Thymus (tissue), 14 donors: ENCODE measurements at places on chromosomes 5 and 9. TPM values are rescaled to one million over a fixed set of nuclear protein-coding genes. Genes with fewer than 3 reads are reported as not detected.

DNA sequence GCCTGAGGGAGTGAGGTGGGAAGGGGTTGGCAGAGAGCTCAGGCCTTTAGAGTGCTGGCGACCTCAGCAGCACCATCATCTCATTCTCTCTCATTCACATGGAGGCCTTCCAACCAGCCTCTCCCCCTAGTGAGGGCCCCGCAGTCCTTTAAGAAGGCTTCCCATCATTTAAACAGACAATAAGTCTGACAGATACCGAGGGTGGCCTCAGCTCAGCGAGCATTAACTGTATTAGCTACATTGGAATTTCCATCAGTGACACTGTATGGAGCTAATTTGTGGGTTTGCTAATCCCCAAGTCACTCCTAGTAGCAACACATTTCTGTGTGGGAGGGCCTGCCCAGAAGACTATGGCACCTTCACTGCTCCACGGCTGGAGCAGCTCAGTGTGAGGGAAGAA is 75.8 kb downstream of the INSYN2B start:
- no peak for DNase-seq

GRCh38 chr5:92884469-92884868 is 696.5 kb downstream of the NR2F1-AS1 start:
- DNase-seq = no peak

DNA sequence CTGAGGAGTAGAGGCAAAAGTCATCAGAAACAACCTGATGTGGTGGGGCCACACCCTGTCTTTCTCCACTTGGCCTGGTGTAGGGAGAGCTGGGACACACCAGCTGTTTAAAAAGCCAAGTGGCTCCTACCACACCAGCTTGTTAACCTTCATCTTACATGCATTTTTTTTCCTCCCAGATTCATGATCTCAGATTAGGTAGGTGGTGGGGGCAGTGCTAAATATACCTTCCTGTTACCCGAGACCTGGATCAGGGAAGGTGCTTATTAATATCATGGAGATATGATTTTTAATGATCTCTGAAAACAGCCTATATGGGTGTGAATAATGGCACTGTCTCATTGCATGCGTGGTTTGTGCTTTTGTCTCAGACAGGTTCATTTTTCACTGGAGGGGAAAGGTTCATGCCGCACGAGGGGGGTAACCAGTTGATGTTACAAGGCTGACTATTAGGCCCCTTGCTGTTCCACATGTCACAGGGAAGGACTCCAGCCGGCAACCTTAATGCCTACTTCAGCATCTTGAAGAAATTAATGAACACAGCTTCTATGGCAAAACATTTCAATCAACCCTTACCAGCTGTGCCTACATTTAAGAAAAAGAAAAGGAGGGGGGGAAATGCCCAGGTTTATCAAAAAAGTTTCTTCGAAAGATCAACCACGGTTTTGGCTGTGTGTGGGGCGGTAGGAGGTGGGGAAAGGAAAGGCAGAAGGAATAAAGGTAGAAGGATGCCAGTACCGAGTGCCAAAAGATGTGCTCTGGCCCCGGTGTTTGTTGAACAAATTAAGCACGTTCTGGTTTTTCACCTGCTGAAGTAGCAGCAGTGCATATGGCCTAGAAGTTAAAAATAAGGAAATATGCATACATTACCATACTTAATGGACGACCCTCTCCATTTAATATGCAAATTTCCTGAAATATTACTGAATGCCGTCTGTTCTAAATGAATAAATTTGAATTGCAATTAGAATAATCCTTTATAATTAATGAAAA is 185.4 kb downstream of the EBF1 start:
- no peak for DNase-seq

DNA sequence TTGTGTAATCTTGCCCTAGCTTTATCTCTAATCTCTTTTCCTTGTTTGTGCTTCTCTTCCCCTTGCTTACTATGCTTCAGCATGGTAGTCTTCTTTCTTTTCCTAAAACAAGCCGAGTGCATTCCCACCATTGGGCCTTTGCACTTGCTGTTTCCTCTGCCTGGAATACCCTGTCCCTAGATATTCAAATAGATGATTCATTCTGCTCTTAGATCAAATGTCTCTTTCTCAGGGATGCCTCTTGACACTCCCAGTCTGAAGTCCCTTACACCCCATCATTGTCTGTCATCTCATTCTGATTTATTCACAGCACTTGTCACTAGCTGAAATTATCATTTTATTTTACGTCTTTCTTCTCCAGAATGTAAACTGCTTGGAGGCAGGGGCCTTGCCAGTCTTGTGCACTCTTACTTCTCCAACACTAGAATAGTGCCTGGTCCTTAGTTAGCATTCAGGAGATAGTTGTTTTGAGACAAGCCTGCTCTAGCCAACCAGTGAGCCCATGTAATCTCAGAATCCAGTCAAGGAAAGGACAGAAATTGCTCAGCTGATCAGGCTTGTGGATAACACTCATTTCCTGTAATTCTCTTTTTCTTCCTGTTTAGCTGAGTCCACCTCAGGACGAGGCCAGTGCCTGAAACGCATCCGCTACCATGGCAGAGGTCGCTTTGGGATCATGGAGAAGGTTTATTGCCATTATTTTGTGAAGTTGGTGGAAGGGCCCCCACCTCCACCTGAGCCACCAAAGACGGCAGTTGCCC is 25.4 kb downstream of the MRPL22 start:
- no peak for DNase-seq

- no peak for DNase-seq
These were observed 55.0 kb downstream of the SH3PXD2B start for GRCh38 chr5:172399336-172399735.

DNA sequence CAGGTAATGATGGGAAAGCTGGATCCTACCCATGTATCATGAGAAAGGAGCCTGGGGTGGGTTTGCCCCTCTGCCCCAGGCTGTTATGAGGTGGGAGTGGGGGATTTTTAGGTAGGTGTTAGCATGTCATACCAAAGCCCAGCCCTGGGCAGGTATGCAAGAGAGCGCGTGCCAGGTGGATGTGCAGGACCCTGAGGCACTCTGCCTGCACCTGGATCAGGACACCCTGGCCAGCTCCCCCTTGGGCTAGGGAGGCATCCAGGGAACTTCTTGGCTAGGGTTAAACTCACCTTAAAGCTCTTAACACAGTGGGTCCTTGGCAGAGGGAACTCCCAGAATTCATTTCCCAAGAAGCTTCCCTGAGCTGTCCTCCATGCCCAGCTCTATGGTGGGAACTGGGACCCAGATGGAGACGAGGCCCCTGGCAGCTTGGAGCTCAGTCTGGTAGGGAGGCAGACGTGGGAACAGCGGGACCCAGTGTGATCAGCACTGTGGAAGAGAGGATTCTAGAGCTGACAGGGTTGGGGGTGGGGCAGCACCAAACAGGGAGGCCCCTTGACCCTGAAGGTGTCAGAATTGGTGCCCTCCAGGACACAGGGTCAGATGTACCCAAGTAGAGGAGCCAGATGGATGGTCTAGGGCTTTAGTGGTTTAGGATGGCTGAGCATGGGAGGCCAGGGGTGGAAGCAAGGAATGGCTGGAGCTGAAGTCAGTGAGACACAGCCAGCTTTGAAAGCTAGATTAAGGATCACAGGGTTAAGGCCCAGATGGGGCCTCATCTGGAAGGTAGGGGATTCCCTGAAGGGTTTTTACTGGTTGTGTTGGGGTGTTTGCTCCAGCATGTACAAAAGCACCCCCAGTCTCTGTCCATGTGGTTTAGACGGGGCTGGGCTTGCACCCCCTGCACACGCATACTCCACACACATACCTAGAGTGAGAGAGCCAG is 2.2 kb upstream of the PRR7 start:
- no peak for DNase-seq

GRCh38 chr9:126564716-126565115 is 49.0 kb upstream of the LMX1B start:
- no peak for DNase-seq

GRCh38 chr5:36403632-36404311 is 102.1 kb upstream of the RANBP3L start:
- no peak for DNase-seq

DNA sequence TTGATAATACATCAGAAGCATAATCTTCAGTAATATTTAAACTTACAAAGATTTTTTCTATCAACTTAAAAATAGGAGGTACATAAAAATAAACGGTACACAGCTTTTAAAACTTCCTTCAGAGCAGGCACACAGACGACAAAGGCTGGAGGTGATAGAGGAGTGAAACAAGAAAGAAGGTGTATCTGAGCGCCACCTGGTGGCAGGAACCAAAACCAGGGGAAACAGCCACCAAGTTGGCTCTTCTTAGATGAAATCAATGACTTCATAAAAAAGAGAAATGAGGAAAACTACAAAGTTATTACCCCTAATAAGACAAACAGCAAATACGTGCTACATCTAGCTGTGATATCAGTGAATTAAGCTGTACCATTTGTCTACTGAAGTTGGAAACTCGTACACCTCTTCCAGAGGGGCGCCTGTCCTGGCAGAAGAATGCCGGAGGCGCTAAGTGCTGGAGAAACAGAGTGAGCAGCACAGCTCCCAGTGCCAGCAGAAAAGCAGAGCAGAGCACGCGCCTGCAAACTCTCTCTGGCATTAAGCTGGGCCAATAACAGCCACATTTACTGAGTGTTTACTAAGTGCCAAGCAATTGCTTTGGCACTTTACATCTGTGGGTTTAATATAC is 85.9 kb downstream of the SETX start:
- DNase-seq = peak; percentile 30

- no peak for DNase-seq
These were observed 84.5 kb downstream of the ACER2 start for GRCh38 chr9:19493174-19493811.

DNA sequence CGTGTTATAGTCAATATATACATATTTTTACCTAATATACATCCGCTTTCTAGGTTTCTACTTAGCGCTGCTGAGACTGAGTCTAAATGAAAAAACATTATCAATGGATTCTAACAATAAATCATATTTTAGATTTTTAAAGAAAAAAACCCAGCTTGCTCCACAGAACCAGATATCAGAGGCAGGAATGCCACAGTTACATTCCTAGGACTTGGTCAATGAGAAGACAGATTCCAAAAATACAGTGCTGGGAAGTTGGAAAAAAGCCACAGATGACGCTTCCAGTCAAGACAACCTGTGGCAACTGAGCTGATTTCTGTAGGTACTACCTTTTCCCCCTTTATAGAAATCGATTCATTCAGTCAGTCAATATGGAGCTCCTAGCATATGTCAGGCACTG is 577 bp upstream of the CCDC112 start:
- no peak for DNase-seq

DNA sequence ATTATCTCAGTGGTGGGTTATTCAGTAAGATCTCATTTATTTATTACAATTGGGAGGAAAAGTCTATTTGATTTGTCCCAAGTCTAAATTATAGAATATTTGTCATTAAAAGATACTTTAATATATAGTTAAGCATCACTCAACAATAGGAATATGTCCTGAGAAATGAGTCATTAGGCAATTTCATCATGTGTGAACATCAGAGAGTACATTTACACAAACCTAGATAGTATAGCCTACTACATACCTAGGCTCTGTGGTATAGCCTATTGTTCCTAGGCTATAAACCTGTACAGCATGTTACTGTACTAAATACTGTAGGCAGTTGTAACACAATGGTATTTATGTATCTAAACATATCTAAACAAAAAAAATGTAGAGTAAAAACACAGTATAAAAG is 135.0 kb upstream of the RASA1 start:
- DNase-seq = no peak

DNA sequence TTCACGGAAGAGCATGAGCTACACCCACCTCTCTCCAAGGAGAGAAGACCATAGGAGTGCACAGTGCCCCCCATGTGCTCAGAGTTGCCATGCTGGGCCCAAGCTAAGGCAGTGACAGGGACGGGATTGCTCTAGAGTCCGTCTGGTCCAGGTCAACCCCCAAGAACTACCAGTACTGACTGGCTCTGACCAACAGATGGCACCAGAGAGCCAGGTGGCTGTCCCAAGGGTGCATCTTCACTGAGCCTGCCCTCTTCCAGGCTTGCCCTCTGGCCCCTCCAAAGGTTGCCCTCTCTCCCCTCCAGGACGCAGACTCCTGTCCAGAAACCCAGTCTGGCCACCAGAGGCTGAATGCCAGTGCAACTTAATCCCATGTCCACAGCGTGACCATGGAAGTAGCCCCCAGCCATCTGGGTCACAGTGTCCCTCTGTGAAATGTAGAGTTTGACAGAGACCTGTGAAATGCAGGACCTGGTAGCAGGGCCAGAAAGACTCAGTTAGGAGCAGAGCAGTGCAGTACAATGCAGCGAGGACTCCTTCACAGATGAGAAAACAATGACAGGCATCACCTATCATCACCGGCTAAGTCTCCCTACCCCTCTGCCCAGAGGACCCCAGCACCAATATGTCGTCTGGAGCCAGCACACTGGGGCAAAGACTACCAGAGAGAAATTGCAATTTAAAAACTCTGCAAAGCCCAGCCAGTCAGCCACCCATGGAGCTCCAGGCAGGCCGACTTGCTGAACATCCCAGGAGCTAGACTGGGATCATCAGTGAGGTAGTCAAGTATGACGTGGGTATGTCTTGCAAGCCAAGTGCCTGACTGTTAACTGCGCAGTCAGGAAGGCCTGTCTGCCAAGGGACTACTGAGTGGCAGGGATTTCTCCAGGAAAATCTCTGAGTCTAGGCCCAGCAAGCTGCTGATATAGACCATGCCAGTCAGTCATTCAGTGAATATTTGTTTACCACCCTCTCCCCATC is 7.7 kb upstream of the SKP1 start:
- no peak for DNase-seq

- no peak for DNase-seq
These were observed 66.5 kb upstream of the SMIM15 start for GRCh38 chr5:61228691-61229280.

- no peak for DNase-seq
These were observed 111.0 kb upstream of the NFIB start for GRCh38 chr9:14424983-14425382.

GRCh38 chr9:129604766-129605163 is 16.1 kb downstream of the C9orf50 start:
- DNase-seq = no peak

DNA sequence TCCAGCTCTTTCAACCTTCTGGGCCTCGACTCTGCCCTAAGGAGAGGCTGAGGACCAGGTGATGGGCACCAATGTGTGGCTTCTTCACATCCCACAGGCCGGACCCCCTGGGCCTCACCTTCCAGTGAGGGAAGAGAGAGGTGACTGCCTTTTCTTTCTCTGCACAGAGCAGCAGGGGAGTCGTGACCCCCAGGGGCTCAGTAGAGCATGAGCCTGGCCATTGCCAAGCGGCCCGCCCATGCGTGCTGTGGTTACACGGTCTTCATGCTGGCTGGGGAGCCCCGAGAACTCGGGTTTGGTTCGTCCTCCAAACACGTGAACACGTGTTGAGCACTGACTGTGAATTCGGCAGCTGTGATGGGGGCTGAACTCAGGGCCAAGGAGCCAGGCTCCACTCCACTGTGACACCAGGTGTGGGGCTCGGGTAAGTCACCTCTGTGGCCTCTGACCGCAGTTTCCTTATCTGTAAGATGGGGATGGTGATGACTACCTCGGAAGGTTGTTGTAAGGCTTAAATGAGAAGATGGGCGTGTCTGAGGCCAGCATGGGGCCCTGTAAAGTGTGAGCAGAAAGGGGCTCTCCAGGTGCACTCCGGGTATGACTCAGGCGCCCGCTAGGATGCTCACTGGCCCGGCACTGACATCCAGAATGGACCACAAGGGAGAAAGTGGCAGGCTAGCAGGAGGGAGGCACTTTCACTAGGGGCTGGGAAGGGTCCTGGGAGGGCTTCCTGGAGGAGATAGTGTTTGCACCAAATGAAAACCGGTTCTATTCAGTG is 13.4 kb upstream of the GRHPR start:
- DNase-seq = no peak

GRCh38 chr9:127999461-127999860 is 18.7 kb upstream of the EEIG1 start:
- no peak for DNase-seq

Gene SRP19
- polyA plus RNA-seq = 165 TPM

Gene ANKRD18B
- 2.5 TPM for polyA plus RNA-seq

Gene KIF20A
- 3.7 TPM for polyA plus RNA-seq

Gene LRRC26
- polyA plus RNA-seq = 0.05 TPM

Gene SPAG8
- polyA plus RNA-seq = 3.4 TPM

Gene PCDHGA3
- 0.11 TPM for polyA plus RNA-seq

Gene C6
- polyA plus RNA-seq = 0.73 TPM
